ENCODE measurements at places on chromosomes 2 and 18. TPM values are rescaled to one million over a fixed set of nuclear protein-coding genes. Genes with fewer than 3 reads are reported as not detected.

Gene C2orf66
- total RNA-seq, result not detected

Gene SESTD1
- total RNA-seq, result 8.0 TPM

Gene DNAJC5G
- not detected for total RNA-seq

Gene GKN2
- not detected for total RNA-seq

Gene TTC27
- 18.5 TPM for total RNA-seq

Gene TMEM247
- total RNA-seq, result not detected

Gene CNRIP1
- total RNA-seq, result 8.9 TPM

Gene TNS1
- total RNA-seq, result 64.1 TPM

Gene FZD7
- total RNA-seq, result 13.5 TPM

Gene NOSTRIN
- total RNA-seq, result 7.1 TPM

Gene TRABD2A
- total RNA-seq, result 1.7 TPM

Gene TWSG1
- 19.5 TPM for total RNA-seq

Gene RBMS1
- 92.2 TPM for total RNA-seq

Gene HOXD11
- total RNA-seq, result not detected

Gene TTC31
- 31.0 TPM for total RNA-seq

Gene M1AP
- 1.1 TPM for total RNA-seq

Gene LYG1
- 0.89 TPM for total RNA-seq

Gene ELOA2
- not detected for total RNA-seq

Gene VWC2L
- not detected for total RNA-seq

Gene RFTN2
- total RNA-seq, result 5.1 TPM

Gene GAL3ST2
- total RNA-seq, result not detected

Gene SCN3A
- total RNA-seq, result 0.17 TPM

Gene ALKAL2
- 4.9 TPM for total RNA-seq

Gene OBSL1
- 43.2 TPM for total RNA-seq

Gene SLC1A4
- total RNA-seq, result 21.1 TPM

Gene DYNAP
- total RNA-seq, result not detected

Gene LYG2
- total RNA-seq, result not detected

Gene LOXHD1
- total RNA-seq, result not detected

Gene ABCG8
- total RNA-seq, result not detected

Gene CYP1B1
- 12.7 TPM for total RNA-seq

Gene FOXI3
- not detected for total RNA-seq

Gene IL36B
- 5.2 TPM for total RNA-seq

Gene HOXD9
- total RNA-seq, result 2.6 TPM

Gene TEKT4
- not detected for total RNA-seq

Gene CARF
- 6.7 TPM for total RNA-seq

Gene ICA1L
- 1.4 TPM for total RNA-seq

Data from suprapubic skin (tissue), 4 donors.